ENCODE measurements at places on chromosomes 13 and 19. TPM values are rescaled to one million over a fixed set of nuclear protein-coding genes. Genes with fewer than 3 reads are reported as not detected.

GRCh38 chr13:114310956-114311355 is 3.3 kb upstream of the CHAMP1 start:
- peaks cover 22% of the 10 kb centered on the region for H3K4me1 ChIP-seq
- H3K27me3 ChIP-seq: no peaks in the 10 kb centered on the region
- H3K4me3 ChIP-seq: no peak overlapping the region

GRCh38 chr19:17326595-17326966 is 8.1 kb downstream of the ANO8 start:
- peaks cover 13% of the 10 kb centered on the region for H3K4me1 ChIP-seq
- no peak overlapping the region for H3K4me3 ChIP-seq
- no peak overlapping the region for H3K27ac ChIP-seq
- H3K36me3 ChIP-seq: peaks cover 5% of the 10 kb centered on the region

DNA sequence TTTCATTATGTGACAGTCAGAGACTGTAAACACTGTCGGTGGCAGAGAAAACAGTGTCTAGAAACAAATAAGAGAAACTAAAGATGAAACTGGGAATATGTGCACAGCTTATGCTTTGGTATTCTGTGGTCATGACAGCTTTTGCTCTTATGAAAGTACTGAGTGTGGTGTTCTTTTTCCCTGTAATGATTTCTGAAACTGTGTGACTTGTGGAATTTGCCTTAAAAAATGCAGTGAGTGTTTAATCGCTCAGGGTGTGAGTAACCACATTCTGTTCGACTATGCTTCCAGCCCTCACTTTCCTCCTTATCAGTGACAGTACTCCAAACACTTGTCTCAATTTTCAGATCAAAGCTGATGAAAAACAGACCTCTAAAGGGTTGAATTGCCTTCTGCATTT is 66.9 kb upstream of the DIAPH3 start:
- H3K27me3 ChIP-seq: peaks cover 15% of the 10 kb centered on the region
- no peak overlapping the region for H3K4me3 ChIP-seq
- H3K4me1 ChIP-seq: no peaks in the 10 kb centered on the region
- no peak overlapping the region for H3K27ac ChIP-seq

DNA sequence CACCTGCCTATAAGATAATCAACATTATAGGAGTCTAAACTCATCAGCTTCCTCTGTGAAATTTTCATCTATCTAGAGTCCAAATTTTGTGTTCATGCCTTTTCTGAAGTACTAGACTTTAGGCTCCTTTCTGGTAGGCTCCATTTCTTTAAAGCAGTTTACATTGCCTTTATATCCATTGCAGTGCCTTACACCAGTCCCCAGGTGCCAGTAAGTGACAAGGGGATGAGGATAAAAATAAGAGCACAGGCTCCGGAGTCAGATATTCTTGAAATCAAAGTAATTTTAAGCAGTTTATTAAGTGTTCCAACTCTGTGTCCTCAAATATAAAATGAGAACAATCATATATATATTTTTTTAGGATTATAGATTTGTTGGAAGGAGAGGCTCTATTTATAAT is 10.6 kb upstream of the CYSLTR2 start:
- no peaks in the 10 kb centered on the region for H3K36me3 ChIP-seq
- no peaks in the 10 kb centered on the region for H3K27me3 ChIP-seq
- no peak for DNase-seq
- no peak overlapping the region for H3K27ac ChIP-seq
- H3K4me3 ChIP-seq: no peak overlapping the region

The TINCR gene
- total RNA-seq: 1.0 TPM

DNA sequence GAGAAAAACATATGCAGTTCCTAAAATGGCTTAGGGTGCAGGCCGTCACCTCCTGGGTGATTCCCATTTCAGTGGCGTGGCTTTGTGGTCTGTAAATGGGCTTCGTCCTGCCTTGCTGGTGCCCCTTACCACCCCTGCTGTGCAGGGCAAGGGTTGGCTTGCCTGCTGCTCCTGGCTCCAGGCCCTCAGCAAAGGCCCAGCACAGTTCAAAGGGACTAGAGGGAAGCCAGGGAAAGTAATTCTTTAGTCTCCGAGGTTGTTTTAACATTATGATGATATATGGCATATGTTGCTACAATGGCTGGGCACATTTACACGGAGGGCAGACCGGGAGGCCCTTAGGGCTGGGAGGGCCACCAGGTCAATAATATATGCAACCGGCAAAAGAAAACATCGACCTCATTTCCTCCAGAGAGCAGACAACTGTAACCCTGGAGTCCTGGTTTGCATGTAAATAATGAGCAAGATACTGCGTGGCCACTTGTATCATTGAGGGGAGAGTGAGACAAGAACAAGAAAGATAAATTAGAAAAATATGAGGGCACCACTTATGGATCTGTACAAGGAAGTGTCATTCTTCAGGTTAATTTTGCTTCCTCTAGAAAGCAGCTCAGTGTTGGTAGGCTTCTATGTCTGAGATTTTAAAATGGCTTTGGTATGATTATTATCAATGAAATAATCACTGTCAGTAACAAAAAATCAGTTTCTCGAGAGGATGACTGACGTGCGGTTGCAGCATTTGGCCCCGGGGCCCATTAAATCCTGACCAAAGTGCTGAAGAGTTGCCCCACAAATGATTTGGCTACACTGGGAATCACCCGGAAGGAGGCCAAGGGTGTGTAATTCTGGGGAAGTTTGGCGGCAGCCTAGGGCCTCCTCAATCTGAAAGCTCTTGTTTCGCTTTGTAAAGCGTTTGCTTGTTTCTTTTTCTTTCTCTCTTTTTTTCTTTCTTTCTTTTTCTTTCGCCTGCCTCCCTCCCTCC is 32.8 kb upstream of the URI1 start:
- no peak overlapping the region for H3K27ac ChIP-seq
- DNase-seq: no peak
- no peak overlapping the region for H3K4me3 ChIP-seq
- no peaks in the 10 kb centered on the region for H3K4me1 ChIP-seq

The LILRB1 gene
- total RNA-seq: 0.36 TPM
